ENCODE measurements at places on chromosomes 1 and 21.

DNA sequence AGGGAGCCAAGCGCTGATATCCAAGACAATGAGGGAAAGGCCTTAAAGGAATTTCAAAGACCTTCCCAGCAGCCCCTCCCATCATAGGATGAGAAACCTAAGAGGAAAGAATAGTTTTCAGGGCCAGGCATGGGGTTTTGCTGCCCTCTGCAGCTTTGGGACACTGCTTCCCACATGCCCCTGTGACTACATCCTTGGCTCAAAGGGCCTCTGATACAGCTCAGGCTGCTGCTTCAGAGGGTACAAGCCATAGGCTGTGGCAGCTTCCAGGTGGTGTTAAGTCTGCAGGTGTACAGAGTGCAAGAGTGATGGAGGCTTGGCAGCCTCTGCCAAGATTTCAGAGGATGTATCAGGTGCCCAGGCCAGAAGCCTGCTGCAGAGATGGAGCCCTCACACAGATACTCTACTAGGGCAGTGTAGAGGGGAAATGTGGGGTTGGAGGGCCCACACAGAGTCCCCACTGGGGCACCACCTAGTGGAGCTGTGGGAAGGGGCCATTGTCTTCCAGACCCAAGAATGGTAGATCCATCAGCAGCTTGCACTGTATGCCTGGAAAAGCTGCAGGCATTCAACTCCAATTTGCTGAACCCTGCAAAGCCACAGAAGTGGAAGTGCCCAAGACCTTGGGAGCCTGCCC is 125.8 kb downstream of the SLC45A1 start:
- H3K27me3 ChIP-seq = no peaks in the 10 kb centered on the region
- no peaks in the 10 kb centered on the region for H3K4me1 ChIP-seq
- H3K27ac ChIP-seq = no peak overlapping the region
- no peak for DNase-seq

DNA sequence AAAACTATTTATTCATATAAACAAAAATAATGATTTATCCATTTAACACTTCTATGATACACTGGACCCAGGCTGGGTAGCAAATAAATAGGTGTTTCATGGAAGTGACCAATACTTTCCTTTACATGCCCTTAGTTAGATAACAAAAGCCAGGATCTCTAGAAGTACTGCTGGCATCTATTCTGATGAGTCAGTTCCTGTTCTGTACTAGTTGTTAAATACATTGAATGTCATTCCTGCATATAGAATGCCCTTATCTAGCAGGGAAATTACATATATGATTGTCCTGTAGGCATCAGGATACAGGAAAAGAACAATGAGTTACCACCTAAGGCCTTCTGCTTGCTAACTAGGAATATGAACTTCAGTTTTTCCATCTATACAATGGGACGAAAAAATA is 130.8 kb downstream of the HFM1 start:
- no peak overlapping the region for H3K4me3 ChIP-seq
- peaks cover 6% of the 10 kb centered on the region for H3K27me3 ChIP-seq
- DNase-seq = no peak

GRCh38 chr1:24558902-24559791 is 3.3 kb downstream of the NCMAP start:
- no peaks in the 10 kb centered on the region for H3K36me3 ChIP-seq
- peaks cover 9% of the 10 kb centered on the region for H3K27me3 ChIP-seq
- no peak for DNase-seq
- no peaks in the 10 kb centered on the region for H3K4me1 ChIP-seq
- no peak overlapping the region for H3K4me3 ChIP-seq

GRCh38 chr21:43273708-43274021 is 104.9 kb downstream of the CRYAA start:
- no peaks in the 10 kb centered on the region for H3K36me3 ChIP-seq
- no peaks in the 10 kb centered on the region for H3K27me3 ChIP-seq
- no peak overlapping the region for H3K4me3 ChIP-seq
- no peak overlapping the region for H3K27ac ChIP-seq

- H3K4me1 ChIP-seq = no peaks in the 10 kb centered on the region
- no peak for DNase-seq
- no peaks in the 10 kb centered on the region for H3K27me3 ChIP-seq
- no peak overlapping the region for H3K27ac ChIP-seq
These were observed 36.6 kb downstream of the CAPZB start for GRCh38 chr1:19448491-19449439.

- H3K36me3 ChIP-seq = no peaks in the 10 kb centered on the region
- no peaks in the 10 kb centered on the region for H3K27me3 ChIP-seq
- H3K27ac ChIP-seq = no peak within 1 kb of the TSS
- no peak within 1 kb of the TSS for H3K4me3 ChIP-seq
These were observed at the start of gene NCAM2 for GRCh38 chr21:20997636-20998455. Gene NCAM2, plus strand, starts transcription at chr21:20998409.

DNA sequence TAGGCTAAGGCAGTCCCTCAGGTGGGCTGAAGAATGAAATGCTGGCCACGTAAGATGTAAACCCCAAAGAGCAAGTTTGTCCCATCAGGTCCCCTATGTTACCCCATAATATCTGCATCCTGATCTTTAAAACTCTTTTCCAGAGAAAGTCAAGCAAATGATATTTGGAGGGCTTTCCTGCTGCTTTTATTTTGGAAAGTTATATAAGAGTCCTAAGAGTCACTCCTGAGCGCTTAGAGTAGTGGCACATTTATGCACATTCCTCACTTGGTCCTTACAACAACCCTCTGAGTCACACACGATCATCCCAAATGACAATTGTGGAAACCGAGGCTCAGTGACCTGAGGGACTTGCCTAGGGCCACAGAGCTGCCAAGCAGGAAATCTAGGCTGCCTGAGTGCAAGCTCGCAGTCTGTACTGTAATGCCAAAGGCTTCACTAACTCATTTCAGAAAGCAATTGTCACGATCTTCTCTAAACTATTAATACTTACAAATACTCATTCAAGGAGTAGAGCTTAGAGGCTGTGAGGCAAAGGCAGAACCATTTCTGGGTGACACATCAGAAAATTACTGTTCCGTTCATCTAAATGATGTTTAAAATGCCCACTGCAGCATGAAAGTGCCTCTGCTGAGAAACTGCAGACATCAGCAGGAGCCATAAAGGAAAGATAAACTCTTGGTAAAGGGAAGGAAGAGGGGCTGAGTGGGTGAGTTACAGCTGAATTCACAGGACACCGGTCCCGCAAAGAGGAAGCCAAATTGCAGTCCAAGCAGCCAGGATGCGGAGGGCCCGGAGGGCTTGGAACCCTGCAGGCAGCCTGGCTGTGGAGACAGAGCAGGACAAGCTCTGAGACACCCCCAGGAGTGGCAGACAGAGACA is 30.8 kb downstream of the CAPZB start:
- H3K4me3 ChIP-seq = no peak overlapping the region
- no peaks in the 10 kb centered on the region for H3K36me3 ChIP-seq

GRCh38 chr1:227888404-227889046 is 59.2 kb downstream of the WNT9A start:
- DNase-seq = no peak
- H3K4me1 ChIP-seq = no peaks in the 10 kb centered on the region
- H3K27me3 ChIP-seq = no peaks in the 10 kb centered on the region
- no peaks in the 10 kb centered on the region for H3K36me3 ChIP-seq
- H3K27ac ChIP-seq = no peak overlapping the region

DNA sequence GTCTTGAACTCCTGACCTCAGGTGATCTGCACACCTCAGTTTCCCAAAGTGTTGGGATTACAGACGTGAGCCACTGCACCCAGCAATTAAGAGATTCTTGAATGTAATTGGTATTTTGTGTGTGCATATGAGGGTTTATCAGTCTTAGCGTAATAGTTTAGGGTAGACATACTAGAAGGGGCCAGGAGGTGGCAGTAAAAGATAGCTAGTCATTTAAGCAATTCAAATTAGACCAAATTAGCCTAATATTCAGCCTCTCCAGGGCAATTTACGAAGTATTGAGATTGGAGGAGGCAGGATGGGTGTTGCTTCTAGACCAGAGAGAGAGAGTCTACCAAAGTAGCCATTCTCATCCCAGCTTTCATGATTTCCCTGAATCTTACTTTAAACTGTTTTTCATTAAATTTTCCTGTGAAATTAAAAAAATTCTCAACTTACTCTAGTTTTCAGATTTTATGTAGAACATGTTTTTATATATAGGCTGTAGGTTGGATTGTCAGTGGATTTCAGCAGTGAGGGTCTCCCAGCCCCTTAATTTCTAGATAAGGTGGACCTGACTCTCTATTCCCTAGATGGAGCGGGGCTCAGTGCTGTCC is 119.7 kb downstream of the HHAT start:
- no peak overlapping the region for H3K27ac ChIP-seq
- no peaks in the 10 kb centered on the region for H3K27me3 ChIP-seq
- peaks cover 23% of the 10 kb centered on the region for H3K4me1 ChIP-seq
- no peak overlapping the region for H3K4me3 ChIP-seq
- H3K36me3 ChIP-seq = no peaks in the 10 kb centered on the region

- no peak overlapping the region for H3K4me3 ChIP-seq
- no peaks in the 10 kb centered on the region for H3K27me3 ChIP-seq
- peaks cover 64% of the 10 kb centered on the region for H3K36me3 ChIP-seq
These were observed 157.0 kb upstream of the EDN2 start for GRCh38 chr1:41641475-41641814.

- H3K36me3 ChIP-seq = no peaks in the 10 kb centered on the region
- no peak within 1 kb of the TSS for H3K4me3 ChIP-seq
- no peaks in the 10 kb centered on the region for H3K27me3 ChIP-seq
- H3K27ac ChIP-seq = no peak within 1 kb of the TSS
These were observed at the start of gene SOX13 for GRCh38 chr1:204072931-204073836. Gene SOX13, plus strand, starts transcription at chr1:204073115. Its CDS starts 39,801 bp downstream, at chr1:204112916.

DNA sequence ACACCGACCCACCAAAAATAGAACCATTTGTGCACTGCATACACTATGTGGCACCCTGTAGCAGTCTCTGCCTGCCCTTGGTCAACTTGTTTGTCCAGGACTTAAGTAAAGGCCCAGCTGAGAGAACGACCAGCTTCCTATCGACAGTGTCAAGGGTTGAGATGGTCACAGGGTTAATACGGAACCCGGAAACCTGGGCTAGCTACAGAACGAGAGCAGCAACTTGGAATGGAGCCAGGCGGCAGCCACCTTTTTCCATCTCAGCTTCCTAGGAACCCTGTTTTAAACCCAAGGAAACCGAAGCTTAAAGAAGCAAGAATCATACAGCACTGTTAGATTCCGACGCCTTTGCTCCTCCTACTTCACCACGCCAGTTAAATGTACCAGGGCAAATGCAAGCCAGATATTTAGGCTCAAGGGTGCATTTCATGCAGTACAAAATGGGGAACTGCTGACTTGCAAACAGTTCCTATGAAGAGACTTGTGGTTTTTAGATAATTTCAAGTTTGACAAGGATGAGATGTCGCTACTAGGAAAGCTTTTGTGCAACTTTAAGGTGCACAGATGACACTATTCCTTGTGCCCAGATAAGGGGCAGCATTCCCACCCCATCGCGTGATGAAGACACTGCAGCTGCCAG is 35.5 kb downstream of the SLC66A1 start:
- no peak for DNase-seq
- peaks cover 64% of the 10 kb centered on the region for H3K36me3 ChIP-seq
- no peaks in the 10 kb centered on the region for H3K4me1 ChIP-seq
- H3K4me3 ChIP-seq = no peak overlapping the region
- no peak overlapping the region for H3K27ac ChIP-seq
- no peaks in the 10 kb centered on the region for H3K27me3 ChIP-seq

DNA sequence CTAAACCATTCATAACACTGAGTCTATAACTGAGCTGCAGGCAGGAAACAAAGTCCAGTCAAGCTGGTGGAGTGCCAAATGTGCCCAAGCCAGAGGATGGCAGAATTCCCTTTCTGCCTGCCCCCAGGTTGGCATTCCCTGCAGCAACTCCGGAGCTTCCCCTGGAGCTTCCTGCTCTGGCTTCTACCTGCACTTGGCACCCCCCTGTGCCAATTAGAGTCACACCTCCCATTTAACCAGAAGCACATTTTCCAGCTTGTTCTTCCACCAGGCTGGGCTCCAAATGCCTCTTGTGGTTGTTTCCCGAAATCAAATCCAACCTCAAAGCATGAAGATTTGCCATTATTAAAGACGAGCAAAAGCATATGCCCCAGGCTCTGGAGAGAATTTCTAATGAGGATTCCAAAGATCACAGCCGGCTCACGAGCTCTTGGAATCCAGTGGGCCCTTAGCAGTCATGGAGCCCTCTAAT is 294.5 kb downstream of the RRAGC start:
- H3K4me3 ChIP-seq = no peak overlapping the region
- no peak overlapping the region for H3K27ac ChIP-seq
- no peak for DNase-seq
- peaks cover 32% of the 10 kb centered on the region for H3K27me3 ChIP-seq
- H3K4me1 ChIP-seq = peaks cover 13% of the 10 kb centered on the region

DNA sequence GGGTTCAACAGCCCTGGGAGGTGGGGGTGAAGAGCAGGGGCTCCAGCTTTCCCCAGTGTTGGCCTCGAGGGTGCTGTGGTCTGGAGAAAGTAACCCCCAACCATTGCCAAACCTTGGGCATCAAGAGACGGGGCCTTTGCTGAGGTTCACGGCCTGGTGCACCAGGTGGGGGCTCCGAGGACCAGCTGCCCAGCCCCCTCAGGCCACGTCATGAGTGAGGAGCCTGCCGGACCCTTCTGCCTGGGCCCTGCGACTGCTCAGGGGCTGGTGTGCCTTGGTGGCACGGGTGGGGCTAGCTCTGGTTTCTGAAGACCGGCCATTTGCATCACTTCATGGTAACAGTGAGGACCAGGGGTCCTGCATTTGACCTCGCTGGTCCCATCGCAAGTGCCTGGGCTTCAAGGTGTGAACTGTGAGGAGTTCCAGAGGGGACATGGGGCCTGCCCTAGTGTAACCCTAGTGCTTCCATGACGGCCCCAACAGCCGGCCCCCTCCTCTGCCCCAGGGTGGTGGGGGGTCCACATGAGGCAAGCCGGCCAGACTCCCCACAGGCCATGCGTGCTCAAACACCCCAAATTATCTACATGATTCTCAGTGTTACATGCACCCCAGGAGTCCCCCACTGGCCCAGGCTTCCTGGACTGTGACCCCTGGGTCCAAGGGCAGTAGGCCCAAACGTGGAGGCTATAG is 13.5 kb downstream of the MORN1 start:
- no peak overlapping the region for H3K27ac ChIP-seq
- no peaks in the 10 kb centered on the region for H3K36me3 ChIP-seq
- H3K27me3 ChIP-seq = no peaks in the 10 kb centered on the region
- no peak overlapping the region for H3K4me3 ChIP-seq
- no peak for DNase-seq
- H3K4me1 ChIP-seq = no peaks in the 10 kb centered on the region

DNA sequence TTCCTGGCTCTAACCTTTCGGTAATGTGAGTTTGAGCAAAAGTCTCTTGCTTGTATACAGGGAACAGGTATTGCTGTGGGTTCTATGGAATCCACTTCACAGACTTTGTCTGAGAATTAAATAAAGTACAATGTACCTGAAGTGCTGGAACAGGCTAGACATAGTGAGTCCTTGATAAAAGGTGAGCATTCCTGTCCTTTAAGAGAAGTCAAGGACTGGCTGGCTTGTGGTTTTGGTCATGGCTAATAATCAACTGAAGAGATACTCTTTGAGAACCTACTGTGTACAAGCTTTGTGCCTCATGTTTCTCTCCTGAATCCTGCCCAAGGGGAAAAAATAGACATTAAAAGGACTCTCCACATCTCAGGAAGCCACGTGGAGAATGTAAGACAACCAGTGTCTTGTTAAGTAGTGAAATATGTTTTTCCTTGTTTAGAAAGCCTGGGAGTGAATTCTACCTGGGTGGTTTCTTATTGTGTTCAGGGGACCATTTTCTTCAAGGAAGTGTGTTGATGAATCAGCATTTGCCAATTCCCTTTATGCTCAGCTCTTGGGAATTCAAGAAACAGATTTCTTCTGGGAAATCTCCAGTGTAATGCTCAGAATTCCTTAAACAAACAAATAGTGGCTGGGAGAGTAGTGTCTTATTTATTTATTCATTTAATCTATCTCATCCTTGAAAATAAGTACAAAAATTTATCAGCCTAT is 55.2 kb upstream of the PLD5 start:
- DNase-seq = no peak
- no peak overlapping the region for H3K4me3 ChIP-seq
- no peaks in the 10 kb centered on the region for H3K27me3 ChIP-seq
- H3K4me1 ChIP-seq = no peaks in the 10 kb centered on the region
- no peak overlapping the region for H3K27ac ChIP-seq

All from DND-41 (cell line).